ENCODE measurements at places on chromosomes 4 and X. TPM values are rescaled to one million over a fixed set of nuclear protein-coding genes. Genes with fewer than 3 reads are reported as not detected.
A peak's percentile ranks its signal among the peaks of the same experiment; 100 is the strongest.

DNA sequence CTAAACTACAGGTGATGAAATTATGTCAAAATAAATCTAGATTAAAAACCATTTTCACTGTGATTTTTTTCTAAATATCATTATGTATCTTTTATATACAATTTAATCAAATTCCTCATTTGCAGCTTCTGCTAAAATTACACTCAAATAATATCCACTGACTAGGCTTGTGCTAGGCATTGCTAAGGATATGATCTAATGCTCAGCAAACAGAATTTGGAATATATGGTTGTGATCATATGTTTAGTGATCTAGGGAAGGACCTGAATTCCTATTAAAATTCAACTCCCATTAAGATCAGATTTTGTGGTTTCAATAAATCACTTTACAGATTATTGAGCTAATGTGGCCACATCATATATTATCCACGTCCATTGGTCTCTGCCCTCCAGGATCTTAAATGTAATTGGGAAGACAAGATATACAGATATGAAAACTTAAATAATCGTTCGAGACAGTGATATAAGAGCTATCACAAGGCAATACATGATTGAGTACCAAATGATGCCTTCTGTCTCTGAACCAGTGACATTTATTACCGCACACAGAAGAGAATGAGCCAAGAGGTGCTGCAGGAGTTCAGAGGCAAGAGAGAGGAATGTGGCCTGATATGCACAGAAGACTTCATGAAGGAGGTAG lies 206.0 kb upstream of the RPS6KA3 start:
- H3K4me3 ChIP-seq, result no peak overlapping the region
- H3K27ac ChIP-seq, result no peak overlapping the region
- no peak for DNase-seq

AWAT1 gene
- not detected for total RNA-seq

DNA sequence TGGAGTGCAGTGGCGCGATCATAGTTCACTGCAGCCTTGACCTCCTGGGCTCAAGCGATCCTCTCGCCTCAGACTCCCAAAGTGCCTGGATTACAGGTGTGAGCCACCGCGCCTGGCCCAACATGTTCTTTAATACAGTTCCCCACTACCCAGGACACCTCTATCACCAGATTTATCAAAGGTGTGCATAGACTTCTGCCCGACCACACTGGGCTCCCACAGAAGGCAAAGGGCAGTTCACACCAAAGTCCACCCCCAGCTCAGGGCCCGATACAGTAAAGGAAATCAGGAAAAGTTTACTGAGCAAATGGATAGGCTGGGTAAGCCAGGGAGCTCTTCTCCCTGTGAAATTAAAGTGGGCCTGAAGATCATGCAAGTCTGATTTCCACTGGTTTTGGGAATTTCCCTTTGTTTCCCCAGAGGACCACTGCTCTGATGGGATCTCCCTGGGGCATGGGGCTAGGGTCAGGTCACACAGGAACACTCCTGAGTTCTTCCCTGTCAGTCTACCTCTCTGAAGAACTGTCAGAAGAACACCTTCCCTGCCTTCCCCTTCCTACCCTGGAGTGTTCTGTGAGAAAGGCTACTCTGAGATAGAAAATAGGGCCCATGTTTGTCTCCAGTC lies 17.7 kb upstream of the PIM2 start:
- H3K27ac ChIP-seq, result no peak overlapping the region
- H3K27me3 ChIP-seq, result no peaks in the 10 kb centered on the region
- H3K4me3 ChIP-seq, result no peak overlapping the region

EIF4E gene
- 49.7 TPM for total RNA-seq

PRR32 gene
- total RNA-seq, result 0.29 TPM

GRCh38 chr4:38136604-38137003 lies 176.4 kb downstream of the PTTG2 start:
- DNase-seq, result no peak
- H3K36me3 ChIP-seq, result peaks cover 77% of the 10 kb centered on the region
- no peaks in the 10 kb centered on the region for H3K4me1 ChIP-seq
- no peak overlapping the region for H3K4me3 ChIP-seq
- no peak overlapping the region for H3K27ac ChIP-seq

GRCh38 chr4:138522366-138522765 lies 280.2 kb upstream of the SLC7A11 start:
- H3K36me3 ChIP-seq, result no peaks in the 10 kb centered on the region
- no peak overlapping the region for H3K27ac ChIP-seq
- H3K4me3 ChIP-seq, result no peak overlapping the region
- H3K27me3 ChIP-seq, result no peaks in the 10 kb centered on the region
- no peak for DNase-seq
- no peaks in the 10 kb centered on the region for H3K4me1 ChIP-seq

- peaks cover 2% of the 10 kb centered on the region for H3K27me3 ChIP-seq
- H3K4me3 ChIP-seq, result no peak overlapping the region
- H3K36me3 ChIP-seq, result no peaks in the 10 kb centered on the region
- H3K4me1 ChIP-seq, result peaks cover 9% of the 10 kb centered on the region
- no peak for DNase-seq
- peak overlapping the region; percentile 63 for H3K27ac ChIP-seq
These were observed 56.1 kb downstream of the PLS3 start for GRCh38 chrX:115616943-115617563.

GRCh38 chr4:44996276-44996845 lies 270.0 kb upstream of the GNPDA2 start:
- no peaks in the 10 kb centered on the region for H3K36me3 ChIP-seq
- no peaks in the 10 kb centered on the region for H3K4me1 ChIP-seq
- H3K27ac ChIP-seq, result no peak overlapping the region
- no peak overlapping the region for H3K4me3 ChIP-seq
- no peaks in the 10 kb centered on the region for H3K27me3 ChIP-seq
- DNase-seq, result no peak

DNA sequence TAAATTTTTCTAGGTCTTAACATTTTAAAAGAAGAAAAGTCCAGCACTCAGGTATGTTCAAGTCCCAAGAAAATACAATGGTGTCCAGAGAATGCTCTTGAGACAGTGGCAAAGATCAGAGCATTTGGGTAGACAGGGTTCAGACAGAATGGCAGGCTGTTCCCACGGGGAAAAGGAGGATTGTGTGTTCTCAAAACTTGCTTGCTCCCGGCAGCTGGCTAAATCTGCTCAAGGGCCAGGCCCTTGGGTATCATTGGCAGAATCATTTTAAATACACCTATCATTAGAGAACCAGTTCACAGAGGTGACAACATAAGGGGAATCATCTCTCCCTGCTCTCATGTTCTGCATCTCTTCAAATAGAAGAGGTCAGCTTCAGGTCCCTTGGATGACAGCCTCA lies 456.3 kb downstream of the DTHD1 start:
- no peak overlapping the region for H3K27ac ChIP-seq
- no peak overlapping the region for H3K4me3 ChIP-seq
- no peaks in the 10 kb centered on the region for H3K27me3 ChIP-seq
- H3K4me1 ChIP-seq, result no peaks in the 10 kb centered on the region
- no peaks in the 10 kb centered on the region for H3K36me3 ChIP-seq

FAM53A gene
- total RNA-seq, result 1.8 TPM

DNA sequence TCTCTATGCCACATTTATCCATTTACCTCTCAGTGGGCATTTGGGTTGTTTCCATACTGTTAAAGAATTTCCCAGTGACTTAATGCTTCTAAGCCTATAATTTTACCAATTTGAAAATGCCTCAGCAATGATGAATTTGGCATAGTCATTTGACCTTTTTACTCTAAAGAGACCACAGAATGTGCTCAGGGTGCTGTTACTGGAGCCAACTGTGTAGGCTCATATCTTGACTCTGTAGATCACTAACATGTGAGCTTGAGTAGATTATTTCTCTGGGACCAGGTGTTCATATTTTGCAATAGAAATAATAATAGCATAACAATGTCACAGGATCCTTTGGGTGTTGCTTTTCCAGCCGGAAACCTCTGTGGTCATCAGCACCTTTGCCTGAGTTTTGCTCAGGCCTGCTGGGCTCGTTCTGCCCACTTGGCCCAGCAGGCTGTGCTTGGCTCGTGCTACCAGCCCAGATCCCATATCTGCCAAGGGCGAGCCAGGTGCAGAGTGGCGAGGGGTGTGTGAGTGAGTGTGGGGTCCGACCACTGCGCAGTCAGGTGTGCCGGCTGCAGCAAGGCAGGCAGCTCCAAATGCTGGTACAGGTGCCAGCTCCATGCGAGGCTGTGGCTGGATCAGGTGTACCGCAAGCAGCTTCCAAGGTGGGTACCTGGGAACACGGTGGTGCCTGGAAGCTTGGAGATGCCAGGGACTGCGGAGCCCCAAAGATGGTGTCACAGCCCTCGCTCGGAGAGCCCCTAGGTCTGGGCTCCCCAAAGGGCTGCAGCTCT lies 70.6 kb upstream of the ANK2 start:
- H3K4me1 ChIP-seq, result no peaks in the 10 kb centered on the region
- no peaks in the 10 kb centered on the region for H3K36me3 ChIP-seq
- no peaks in the 10 kb centered on the region for H3K27me3 ChIP-seq
- H3K4me3 ChIP-seq, result no peak overlapping the region
- no peak for DNase-seq

GRCh38 chr4:77903186-77903585 lies 40.6 kb downstream of the MRPL1 start:
- no peak overlapping the region for H3K4me3 ChIP-seq
- no peak overlapping the region for H3K27ac ChIP-seq

DNA sequence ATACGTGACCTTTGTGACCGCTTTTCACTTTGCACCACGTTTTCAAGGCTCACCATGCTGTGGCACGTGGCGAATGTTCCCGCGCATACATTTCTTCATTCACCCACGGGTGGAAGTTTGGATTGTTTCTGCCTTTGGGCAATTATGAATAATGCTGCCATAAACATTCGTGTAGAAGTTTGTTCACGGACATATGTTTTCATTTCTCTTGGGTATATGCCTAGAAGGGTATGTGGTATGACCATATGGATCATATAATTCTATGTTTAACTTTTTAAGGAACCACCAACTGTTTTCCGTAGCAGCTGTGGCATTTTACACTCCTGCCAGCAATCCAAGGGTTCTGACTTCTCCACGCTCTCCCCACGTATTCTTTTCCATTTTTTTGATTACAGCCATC lies 60.9 kb upstream of the MXD4 start:
- no peak for DNase-seq
- H3K27me3 ChIP-seq, result no peaks in the 10 kb centered on the region
- no peak overlapping the region for H3K4me3 ChIP-seq
- H3K36me3 ChIP-seq, result no peaks in the 10 kb centered on the region
- H3K4me1 ChIP-seq, result no peaks in the 10 kb centered on the region

SPANXB1 gene
- not detected for total RNA-seq

PNMA6F gene
- total RNA-seq, result not detected

MAGEC2 gene
- not detected for total RNA-seq

GRCh38 chrX:132631579-132632232 lies 142.9 kb upstream of the MBNL3 start:
- no peaks in the 10 kb centered on the region for H3K4me1 ChIP-seq
- no peak overlapping the region for H3K4me3 ChIP-seq
- H3K27ac ChIP-seq, result no peak overlapping the region
- no peaks in the 10 kb centered on the region for H3K27me3 ChIP-seq
- no peak for DNase-seq

- H3K4me1 ChIP-seq, result no peaks in the 10 kb centered on the region
- H3K4me3 ChIP-seq, result no peak overlapping the region
- no peak overlapping the region for H3K27ac ChIP-seq
- no peaks in the 10 kb centered on the region for H3K36me3 ChIP-seq
- DNase-seq, result no peak
- peaks cover 3% of the 10 kb centered on the region for H3K27me3 ChIP-seq
These were observed 133.8 kb downstream of the ZC4H2 start for GRCh38 chrX:64842492-64842891.

PDCL2 gene
- not detected for total RNA-seq

GRCh38 chr4:84032372-84032771 lies 466.7 kb downstream of the NKX6-1 start:
- no peak overlapping the region for H3K4me3 ChIP-seq
- H3K4me1 ChIP-seq, result no peaks in the 10 kb centered on the region
- no peak overlapping the region for H3K27ac ChIP-seq
- no peak for DNase-seq
